ENCODE measurements at places on chromosomes 5 and 9. TPM values are rescaled to one million over a fixed set of nuclear protein-coding genes. Genes with fewer than 3 reads are reported as not detected.

The GFI1B gene
- not detected for total RNA-seq

The FSD1L gene
- total RNA-seq = 9.5 TPM

The CDKN2A gene
- total RNA-seq = 0.72 TPM

The CLIC3 gene
- total RNA-seq = 3.0 TPM

The TMOD1 gene
- 23.6 TPM for total RNA-seq

The SPAG8 gene
- total RNA-seq = 2.0 TPM

The SLC34A1 gene
- not detected for total RNA-seq

Measured in omental fat pad (tissue), 4 donors.